CD4-positive, alpha-beta T cell treated with Interleukin-1 beta for 1 hour (primary cell): ENCODE measurements at places on chromosomes 16 and 17.

DNA sequence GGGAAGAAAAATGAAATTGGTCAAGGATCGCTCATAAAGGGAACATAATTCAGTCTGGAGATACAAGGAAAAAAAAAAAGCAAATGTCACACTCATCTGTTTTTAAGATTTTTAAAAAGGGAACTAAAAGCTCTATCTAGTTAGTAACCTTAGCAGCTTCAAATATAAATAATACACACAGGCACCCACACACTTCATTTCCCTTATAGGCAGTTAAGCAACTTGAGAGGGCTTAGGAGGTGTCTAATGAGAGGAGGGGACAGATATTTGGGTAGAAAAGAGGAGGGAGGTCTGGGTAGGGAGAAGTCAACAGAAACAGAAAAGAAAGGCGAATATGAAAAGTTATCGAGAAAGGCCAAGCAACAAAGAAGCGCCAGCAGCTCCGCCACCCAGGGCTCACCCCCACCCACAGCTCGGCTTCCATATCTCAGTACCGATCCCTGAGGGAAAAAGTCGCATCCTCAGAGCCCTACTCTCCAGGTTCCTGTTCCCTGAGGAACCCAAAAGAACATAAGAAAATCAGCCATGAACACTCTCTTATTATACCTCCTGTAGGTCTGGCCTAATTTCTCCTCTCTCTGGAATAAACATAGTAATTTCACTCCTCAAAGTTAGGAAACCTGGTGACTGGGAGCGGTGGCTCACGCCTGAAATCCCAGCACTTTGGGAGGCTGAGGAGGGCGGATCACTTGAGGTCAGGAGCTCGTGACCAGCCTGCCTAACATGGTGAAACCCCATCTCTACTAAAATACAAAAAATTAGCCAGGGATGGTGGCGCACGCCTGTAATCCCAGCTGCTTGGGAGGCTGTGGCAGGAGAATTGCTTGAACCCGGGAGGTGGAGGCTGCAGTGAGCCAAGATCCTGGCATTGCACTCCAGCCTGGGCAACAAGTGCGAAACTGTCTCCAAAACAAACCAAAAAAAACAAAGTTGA is 69.6 kb upstream of the RCVRN start:
- no peak for DNase-seq

DNA sequence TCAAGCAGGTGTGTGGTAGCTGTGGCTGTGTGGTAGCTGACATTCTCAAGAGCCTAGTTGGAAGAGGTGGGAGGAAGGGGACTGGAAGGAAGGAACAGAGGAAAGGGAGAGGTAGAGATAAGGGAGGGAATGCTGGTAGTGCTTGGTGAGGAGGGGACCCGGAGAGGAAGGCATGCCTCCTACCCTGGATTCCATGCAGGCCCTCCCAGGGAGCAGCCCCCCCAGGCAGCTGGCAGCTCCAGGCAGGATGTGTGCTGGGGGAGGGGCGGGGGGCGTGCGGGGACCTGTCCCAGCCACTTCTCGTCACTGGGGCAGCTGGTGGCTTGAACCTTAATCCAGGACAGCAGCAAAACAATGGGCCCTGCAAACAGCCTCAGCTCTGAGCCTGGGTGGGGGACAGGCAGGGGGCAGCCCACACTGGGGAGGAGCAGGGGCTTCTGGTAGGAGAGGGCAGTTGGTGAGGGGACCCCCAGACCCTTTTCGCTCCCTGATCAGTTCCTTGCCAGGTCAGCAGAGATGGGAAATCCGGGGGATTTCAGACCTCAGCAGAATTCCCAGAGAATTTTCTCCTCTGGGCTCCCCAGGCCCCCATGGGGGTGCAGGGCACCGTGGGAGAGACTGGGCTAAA is 27.1 kb downstream of the ARHGAP23 start:
- DNase-seq = no peak

GRCh38 chr16:53007095-53007494 is 45.6 kb downstream of the CHD9NB start:
- DNase-seq = no peak

GRCh38 chr16:56866955-56867830 is 2.2 kb downstream of the SLC12A3 start:
- peak; percentile 64 for DNase-seq

GRCh38 chr16:86773354-86773715 is 195.0 kb downstream of the FOXL1 start:
- no peak for DNase-seq

GRCh38 chr16:79181419-79181818 is 419.1 kb downstream of the MAF start:
- DNase-seq = no peak

GRCh38 chr16:86653285-86654006 is 75.1 kb downstream of the FOXL1 start:
- DNase-seq = no peak

- DNase-seq = no peak
These were observed 449.8 kb downstream of the SLC39A11 start for GRCh38 chr17:72642720-72643119.

- peak; percentile 8 for DNase-seq
These were observed 94.1 kb downstream of the MRM3 start for GRCh38 chr17:876272-876671.

DNA sequence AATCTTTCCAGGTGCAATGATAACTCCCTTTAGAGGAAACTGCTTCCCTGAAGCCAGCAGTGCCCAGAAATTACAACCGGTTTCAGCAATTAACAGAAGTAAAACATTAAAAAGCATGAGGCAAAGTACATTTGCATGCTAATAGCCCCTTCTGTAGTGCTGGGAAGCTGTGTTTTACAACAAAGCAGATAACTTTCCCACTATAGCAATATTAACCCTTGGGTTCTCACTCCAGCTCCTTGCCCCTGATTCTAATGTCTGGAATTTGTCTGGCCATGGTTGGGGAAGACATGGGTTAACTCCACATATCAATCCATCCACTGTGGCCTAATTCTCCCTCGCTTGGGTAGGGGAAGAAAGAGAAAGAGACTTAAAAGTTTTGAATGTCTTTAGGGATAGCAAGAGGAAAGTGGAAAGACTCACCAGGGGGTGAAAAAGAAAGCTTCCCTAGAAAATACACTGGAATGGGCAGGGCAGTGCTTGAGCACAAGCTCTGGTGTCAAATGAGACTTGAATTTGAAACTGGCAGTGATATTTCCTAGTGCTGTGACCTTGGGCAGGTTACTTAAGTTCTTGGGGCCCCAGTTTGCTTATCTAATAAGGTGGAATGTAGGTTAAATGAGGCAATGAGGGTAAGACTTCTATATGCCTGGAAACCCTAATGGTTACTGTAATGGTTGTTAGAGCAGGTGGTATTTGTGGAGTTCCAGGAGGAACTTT is 102.0 kb downstream of the SOX9 start:
- DNase-seq = no peak

DNA sequence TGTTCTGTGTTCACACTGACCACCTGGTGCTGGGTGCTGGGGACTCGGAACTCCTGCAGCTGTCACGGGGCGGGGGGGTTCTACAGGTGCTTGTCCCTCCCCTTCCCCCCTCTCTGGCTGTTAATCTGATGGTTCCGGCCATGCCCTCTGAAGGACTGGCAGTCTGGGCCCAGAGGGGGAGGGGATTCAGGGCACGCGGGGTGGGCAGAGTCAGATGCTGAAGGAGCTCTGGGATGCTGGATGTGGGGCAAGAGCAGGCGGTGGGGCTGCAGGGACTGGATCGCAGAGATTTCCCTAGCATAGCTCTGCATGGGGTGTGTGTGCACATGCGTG is 5.4 kb upstream of the TBX21 start:
- no peak for DNase-seq

GRCh38 chr16:3175157-3176093 is 12.6 kb upstream of the OR1F1 start:
- no peak for DNase-seq

DNA sequence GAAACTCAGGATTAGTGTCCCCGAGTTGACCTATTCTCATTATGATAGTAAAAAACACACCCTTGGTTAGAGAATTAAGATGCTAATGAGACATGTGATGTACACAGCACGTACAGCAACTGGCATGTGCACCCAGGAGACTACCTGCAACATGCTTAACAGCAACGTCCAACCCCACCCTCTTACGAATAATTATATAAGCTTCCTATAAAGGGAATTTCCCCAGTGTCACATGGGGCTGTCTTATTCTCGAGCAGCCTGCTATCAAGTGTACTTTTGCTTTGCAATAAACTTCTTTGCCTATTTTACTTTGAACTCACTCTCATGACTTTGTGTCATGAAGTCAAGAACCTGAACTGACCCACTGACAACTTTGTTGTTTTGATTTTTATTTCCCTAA is 62.4 kb upstream of the PMFBP1 start:
- no peak for DNase-seq

DNA sequence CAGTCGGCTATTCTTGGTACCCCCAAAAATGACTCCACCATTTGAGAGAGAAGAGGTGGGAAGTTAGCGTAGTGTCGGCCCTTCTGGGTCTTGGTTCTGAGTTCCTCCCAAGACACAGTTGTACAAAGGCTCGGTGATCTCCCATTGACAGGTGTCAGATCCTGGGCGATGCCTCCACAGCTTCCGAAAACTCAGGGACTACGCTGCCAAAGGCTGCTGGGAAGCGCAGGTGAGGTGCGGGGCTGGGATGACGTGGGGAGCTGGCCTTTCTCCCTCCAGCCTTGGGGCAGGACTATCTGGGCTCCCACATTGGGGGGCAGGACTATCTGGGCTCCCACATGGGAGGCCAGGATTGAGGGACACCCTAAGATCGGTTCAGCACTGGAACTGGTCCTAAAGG is 10.4 kb downstream of the CCNF start:
- no peak for DNase-seq

DNA sequence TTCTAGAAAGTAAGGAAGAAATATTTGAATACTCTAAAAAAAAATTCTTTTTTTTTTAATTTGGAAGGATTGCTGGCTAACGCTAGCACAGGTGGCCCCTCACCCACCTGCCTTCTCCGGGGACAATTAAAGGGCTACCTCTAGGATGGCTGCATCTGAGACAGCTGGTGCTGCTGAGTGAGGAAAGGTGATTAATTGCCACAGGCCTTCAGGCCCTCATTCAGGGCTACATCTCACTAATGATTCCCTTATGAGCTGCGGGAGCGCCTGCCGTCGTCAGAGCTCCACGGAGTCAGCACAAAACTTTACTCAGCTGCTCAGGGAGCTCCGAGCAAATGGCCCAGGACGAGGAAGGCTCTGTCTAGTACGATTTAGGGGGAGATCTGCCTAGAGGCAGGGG is 27.0 kb upstream of the AKTIP start:
- DNase-seq = no peak

DNA sequence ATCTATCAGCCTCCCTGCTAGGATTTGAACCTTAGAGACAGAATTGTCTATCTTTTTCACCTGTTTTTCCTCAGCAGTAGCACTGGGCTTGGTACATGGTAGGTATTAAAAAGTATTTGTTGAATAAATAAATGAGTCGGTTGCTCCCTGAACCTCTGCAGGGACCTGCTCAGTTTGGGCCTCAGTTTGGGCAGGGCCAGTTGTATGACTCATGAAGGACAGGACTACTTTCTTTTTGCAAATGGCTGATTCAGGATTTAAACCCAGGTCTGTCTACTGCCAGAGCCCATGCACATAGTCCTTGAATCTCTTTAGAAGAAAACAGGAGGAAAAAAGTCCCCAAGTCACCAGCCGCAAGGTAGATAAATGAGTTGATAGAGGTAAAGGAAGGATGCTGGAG is 3.1 kb downstream of the MMP2 start:
- no peak for DNase-seq

GRCh38 chr17:45143094-45143670 is 5.1 kb upstream of the HEXIM1 start:
- no peak for DNase-seq

GRCh38 chr16:70158261-70158939 is 15.2 kb upstream of the CLEC18C start:
- DNase-seq = no peak

- DNase-seq = no peak
These were observed 5.0 kb upstream of the CCL4L2 start for GRCh38 chr17:36205637-36206485.

GRCh38 chr16:73956587-73957494 is 339.8 kb upstream of the PSMD7 start:
- DNase-seq = peak; percentile 12

- DNase-seq = peak; percentile 66
These were observed 10.6 kb downstream of the MYH3 start for GRCh38 chr17:10646392-10646990.

DNA sequence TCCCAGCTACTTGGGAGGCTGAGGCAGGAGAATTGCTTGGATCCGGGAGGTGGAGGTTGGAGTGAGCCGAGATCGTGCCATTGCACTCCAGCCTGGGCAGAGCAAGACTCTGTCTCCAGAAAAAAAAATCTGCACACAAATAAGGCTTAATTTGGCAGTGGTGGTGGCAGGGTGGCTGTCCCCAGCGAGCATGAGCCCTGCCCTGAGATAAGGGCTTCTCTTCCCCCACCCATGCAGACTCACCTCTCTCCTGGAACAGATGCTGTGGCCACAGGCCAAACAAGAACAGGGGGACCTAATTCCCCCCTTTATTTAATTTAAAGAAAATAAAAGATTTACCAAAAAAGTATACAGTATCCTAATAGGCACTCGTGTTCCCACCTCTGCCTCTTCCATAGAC is 157.2 kb downstream of the RAB11FIP4 start:
- no peak for DNase-seq

GRCh38 chr17:50539762-50540559 is 7.0 kb upstream of the SPATA20 start:
- no peak for DNase-seq

DNA sequence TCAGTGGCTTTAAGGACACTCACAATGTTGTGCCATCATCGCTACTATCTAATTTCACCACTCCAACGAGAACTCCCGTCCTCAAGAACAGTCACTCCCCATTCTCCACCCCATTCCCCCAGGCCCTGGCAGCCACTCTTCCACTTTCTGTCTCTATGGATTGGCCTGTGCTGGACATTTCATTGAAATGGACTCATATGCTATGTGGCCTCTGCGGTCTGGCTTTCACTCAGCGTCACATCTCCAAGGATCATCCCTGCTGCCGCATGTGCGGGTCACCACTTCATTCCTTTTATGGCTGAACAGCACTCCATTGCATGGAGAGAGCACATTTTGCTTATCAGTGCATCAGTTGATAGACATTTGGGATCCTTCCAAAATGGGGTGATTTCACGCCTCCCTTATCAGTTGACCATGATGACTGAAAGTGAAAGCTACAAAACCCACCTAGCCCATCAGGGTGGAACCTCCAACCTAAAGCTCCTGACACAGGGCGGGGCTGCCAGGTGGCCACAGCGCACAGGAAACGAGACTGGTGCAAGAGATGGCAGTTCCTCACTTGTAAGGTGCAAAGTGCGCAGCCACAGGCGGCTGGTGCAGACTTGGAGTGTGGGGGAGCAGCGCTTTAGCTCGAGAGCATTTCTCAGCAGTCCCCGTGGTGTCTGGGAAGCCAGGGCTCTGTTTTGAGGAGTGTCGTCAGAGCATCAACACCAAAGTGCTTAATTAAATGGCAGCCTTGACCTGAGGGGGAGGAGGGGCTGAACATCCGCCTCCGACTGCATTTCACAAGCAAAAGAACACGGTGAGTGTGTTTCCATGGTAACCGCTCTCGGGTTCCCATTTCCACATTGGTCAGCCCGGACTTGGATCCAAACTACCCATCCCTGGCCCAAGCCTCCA is 23.8 kb downstream of the COTL1 start:
- DNase-seq = peak; percentile 87

DNA sequence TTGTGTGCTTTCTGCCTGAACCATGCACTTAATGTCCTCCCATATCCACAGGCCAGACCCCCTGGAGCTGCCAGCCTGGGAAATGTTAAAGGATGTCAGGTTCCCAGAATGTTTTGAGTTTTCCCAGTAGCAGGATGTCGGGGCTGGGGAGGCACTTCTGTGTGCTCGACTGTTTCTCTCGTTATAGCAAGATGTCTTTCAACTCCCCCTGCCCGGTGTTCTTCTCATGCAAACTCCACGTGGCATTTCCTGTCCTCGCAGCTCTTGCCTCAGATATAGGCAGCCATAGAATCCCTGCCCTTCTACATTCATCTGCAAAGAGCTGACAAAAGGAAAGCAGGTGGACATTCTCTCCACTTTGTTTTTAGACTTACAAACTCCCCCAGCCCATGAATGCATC is 457.2 kb upstream of the CDH11 start:
- DNase-seq = no peak
